Posterior vena cava (tissue), 2 donors: ENCODE measurements at places on chromosomes 5 and 9.

DNA sequence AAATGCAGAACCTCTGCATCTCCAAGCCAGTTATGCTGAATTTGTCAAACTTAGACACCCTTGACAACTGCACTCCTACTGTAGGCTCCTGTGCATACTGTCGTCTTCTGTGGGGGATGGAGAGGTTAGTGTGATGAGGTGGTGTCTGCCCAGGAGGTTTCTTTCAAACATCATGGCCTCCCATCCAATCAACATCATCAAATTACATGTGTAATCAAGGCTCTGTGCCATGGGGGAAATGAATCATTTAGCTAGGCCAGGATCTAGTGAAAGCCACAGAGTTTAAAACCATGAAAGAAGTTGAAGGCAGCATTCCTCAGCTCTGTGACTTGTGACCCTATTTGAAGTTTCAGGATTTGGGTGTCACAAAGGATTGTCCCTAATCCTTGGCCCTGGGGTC, 240.6 kb downstream of the MARCHF11 start:
- DNase-seq, result no peak

GRCh38 chr5:172959824-172960799, 888 bp downstream of the RPL26L1 start:
- no peak for DNase-seq

DNA sequence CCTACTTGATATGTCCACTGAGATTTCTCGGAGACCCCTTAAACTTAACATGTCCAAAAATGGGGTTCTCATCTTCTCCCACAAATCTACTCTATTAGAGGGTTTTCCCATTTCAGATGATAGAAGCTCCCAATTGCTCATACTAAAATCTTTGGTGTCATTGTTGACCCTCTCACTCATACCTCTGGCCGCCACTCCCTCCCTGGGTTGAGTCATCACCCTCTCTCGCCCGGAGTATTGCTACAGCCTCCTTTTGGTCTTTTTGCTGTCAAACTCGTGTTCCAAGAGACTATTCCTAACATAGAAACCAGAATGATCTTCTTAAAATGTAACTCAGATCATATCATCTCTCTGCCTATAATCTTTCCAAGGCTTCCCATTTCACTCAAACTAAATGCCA, 91.0 kb upstream of the GNAQ start:
- no peak for DNase-seq

GRCh38 chr5:75948438-75948837, 134.7 kb upstream of the SV2C start:
- DNase-seq, result no peak

DNA sequence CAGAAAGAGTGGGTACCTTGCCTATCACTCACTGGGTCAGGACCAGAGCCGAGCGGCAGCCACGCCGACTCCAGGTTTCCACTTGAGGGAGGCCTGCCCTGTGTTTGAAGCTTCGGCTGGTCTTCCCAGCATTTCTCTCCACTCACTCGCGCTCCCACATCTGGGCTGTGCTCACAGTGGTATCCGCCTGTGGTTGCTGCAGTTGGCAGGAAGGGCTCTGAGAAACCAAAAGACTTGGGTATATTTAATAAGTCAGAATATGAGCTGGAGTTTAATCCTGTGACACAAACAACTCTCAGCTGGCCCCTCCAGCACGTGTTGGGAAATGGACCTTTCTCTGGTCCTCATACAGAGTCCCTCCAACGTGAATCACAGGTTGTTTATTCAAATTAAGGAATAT, 70.9 kb downstream of the SPRY4 start:
- no peak for DNase-seq

DNA sequence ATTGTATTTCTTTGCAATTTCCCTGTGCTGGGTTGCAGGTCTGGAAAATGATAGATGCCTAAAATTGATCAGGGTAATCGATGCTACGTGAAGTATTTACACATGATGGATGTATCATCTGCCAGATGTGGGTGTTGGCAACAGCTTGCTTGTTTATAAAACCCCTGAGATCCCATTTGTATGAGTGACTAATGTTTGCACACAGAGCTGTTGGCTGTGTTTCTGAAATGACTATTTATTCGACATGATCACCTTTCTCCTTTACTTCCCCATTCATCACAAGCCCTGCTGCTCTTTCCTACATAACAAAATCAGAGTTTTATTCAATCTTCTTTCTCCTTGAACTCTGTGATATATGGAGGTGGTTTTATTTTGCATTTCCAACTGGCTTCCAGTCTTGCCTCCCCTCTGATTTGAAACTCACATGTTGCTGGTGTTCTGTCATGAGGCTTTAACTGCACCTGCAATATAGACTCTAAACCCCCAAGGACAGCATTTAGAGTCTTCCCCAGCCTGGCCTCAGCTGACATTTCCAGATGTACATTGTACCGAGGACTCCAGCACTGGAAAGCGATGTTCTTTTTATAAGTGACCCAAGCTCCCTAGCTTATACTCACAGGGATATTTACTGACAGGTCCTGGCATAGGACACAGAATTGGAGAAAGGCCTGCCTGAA, 50.7 kb upstream of the SHB start:
- DNase-seq, result no peak

GRCh38 chr5:74633695-74634094, 6.8 kb downstream of the ENC1 start:
- no peak for DNase-seq
